Activated T-cell treated with anti-CD3 and anti-CD28 coated beads, Interleukin-2, amount 50 U/mL, for 72 hours (primary cell): ENCODE measurements at places on chromosomes 4 and X.

DNA sequence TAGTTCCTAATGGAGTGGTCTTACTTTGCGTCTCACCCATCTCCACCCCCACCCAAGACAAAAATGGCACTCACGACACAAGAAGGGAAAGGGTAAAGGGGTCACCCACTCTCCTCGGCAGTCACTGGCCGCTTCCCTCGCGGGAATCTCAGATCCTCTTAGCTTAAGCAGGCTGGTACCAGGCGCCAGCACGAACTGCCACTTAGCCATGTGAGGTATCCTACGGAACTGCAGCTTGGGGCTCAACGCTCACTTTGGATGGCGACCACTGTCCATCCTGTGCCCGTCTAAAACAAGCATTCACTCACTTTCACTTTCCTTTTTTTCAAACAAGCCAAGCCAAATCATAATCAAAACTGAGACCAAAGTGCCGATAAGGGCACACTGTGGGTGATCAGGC lies 14.6 kb upstream of the MAGIX start:
- no peak for DNase-seq

- no peak for DNase-seq
These were observed 871 bp upstream of the HPGD start for GRCh38 chr4:174523025-174523693.

GRCh38 chr4:140152013-140152703 lies 1.8 kb downstream of the MAML3 start:
- DNase-seq = peak; percentile 79

DNA sequence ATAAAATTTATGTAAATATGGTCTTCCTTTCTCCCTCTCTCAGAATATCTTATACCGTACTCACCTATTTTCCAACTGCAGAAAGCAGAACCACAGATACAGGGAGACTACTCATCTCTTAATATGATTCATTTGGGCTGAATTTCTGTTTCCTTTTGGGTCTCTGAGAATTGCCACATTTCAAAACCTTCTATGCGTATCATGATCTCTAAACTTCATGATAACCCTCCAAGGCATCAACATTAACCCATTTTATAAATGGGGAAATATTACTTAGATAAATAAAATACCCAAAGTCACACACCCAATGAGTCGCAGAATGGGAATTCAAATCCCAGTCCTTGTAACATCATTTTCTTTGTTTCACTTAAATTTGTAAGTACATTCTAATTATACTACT lies 16.6 kb upstream of the PRDM8 start:
- DNase-seq = no peak

GRCh38 chr4:176945334-176945733 lies 152.6 kb upstream of the VEGFC start:
- no peak for DNase-seq

- no peak for DNase-seq
These were observed 809.7 kb upstream of the NDST4 start for GRCh38 chr4:115923152-115923551.

GRCh38 chr4:113979905-113980615 lies 613 bp upstream of the ARSJ start:
- no peak for DNase-seq

- DNase-seq = no peak
These were observed 91.4 kb upstream of the UCP1 start for GRCh38 chr4:140659943-140660700.

DNA sequence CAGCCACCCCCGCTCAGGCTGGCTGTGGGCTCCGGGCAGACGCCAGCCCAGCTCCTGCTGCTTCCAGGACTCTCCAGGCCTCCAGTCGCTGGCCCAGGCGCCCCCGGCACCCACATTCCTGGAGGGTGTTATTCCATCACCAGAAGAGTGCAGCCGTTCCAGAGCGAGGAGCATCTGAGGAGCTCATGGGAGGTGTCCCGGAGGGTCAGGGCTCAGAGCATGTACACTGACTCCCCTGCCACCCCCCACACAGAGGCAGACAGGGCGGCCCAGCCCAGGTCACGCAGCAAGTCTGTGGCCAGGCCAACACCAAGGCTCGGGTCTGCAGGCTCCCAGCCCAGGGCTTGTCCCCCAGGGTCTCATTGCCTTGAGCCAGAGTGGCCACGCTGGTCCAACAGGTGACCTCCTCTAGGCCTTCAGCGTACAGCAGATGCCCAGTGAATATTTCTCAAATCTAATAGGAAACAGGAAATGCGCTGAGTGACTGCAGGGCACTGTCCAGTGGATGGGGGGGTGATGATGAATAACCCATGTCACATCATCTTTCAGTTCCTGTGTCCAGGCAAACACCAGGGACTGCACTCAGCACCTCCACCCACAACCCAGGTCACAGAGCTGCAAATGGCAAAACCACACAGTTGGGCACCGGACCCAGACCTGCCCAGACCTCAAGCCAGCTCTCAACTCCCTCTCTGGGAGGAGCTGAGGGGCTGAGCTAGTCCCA lies 37.2 kb downstream of the ABLIM2 start:
- DNase-seq = no peak

- no peak for DNase-seq
These were observed 36.1 kb downstream of the COPS4 start for GRCh38 chr4:83071116-83071515.

- DNase-seq = peak; percentile 25
These were observed 115.0 kb upstream of the SHISA3 start for GRCh38 chr4:42282081-42282901.

GRCh38 chrX:8743126-8743732 lies 11.3 kb upstream of the ANOS1 start:
- peak; percentile 49 for DNase-seq

- no peak for DNase-seq
These were observed 422.3 kb downstream of the STPG2 start for GRCh38 chr4:97720869-97721432.

- DNase-seq = no peak
These were observed 52.1 kb downstream of the IDS start for GRCh38 chrX:149453030-149453429.

DNA sequence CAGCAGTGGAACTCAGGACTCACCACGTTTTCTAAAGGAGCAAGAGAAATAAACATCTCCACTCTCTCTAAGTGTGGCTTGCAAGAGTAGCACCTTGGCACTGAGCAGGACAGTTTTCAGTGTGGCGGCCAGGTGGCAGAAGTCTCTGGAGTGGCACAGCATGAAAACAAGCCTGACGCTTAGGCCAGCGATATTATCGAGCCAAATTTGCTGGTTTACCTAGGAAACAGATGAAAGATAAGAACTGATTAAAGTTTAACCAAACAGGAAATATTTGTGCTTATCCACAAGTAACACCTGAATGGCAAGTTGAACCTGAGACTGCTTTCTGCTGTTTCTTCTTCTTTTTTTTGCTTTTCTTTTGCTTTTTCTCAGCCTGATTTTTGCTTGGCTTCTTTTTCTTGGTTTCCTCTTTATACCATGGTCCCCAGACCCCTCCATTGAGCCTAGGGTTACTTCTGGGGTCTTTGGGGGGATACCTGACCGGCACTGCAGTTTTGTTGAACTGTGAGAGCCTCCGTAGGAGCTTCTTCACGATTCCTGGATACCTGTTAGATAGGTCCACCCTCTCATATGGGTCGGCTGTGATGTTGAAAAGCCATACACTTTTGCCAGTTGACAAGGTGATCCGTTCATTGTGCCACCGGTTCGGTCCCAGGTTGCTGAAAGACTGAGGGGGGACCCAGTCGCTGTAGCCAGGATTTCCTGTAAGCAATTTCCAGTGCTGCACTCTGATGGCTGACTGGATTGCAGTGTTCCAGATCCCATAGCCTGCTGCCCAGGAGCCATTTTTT lies 77.3 kb downstream of the ARSJ start:
- DNase-seq = peak; percentile 58

- DNase-seq = no peak
These were observed 18.0 kb downstream of the TTC29 start for GRCh38 chr4:146927695-146928094.

GRCh38 chrX:16666541-16666940 lies 16.6 kb downstream of the S100G start:
- DNase-seq = no peak

- no peak for DNase-seq
These were observed 184.9 kb upstream of the PCDH7 start for GRCh38 chr4:30535255-30535654.

DNA sequence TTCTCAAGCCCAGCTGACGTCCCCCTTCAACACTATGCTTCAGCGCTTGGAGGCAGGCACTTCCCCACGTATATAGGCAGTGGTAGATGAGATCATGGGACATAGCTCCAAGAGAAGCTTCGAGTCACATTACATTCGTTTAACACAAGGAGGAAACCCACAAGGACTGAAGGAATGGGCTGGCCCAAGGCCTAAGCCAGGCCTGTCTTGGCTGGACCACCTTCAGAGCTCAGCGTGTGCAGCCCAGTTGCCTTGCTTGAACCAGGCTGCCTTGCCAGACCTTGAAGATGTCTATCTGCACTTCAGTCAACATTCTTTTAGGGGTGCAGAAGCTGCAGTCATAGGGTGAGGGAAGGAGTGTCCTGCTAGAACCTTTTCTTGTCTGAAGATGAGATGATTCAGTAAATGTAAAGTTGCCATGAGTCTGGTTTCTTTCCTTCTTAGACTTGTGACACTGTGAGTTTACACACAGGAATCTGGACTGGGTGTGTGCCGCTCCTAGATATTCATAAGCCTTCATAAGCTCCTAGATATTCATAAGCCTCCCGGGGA lies 144.1 kb upstream of the RBPJ start:
- no peak for DNase-seq

DNA sequence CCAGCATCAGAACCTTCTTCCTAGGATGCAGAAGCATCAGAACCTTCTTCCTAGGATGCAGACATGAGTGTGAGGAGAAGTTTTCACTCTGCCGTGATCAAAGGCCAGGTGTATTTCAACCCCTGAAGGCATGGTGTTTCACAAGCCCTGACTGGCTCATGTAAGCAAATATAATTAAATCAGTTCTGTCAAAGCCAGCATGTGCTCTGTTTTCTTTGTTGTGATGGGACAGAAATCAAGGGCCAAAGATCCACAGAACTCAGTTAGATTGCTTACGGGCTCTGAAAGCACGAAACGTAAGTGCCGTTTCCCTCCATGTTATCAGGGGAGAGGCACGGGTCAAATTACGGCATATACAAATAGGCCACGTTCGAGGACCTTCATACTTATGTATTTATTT lies 32.0 kb upstream of the CLDN24 start:
- no peak for DNase-seq

- DNase-seq = peak; percentile 35
These were observed 24.1 kb upstream of the PBDC1 start for GRCh38 chrX:76148753-76149152.

- DNase-seq = no peak
These were observed 746.1 kb upstream of the EPHA5 start for GRCh38 chr4:66416425-66416824.

DNA sequence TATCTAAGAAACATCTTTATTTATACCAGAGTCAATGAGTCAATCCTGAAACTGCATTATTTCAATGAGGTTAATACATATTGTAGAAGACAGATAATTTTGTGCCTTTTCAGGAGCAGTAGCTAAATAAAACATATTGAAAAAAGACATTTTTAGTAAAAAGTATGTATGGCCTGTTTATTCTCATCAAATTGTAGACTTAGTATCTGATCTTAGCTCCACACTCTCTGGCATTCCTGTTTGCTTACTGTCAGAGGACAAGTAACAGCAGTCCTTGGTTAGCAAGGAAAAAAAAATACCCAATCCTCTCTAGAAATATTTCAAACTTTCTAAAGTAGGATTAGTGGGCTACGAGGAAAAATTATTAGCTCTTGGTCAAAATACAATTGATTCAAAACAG lies 50.5 kb upstream of the GUCY1A1 start:
- no peak for DNase-seq

DNA sequence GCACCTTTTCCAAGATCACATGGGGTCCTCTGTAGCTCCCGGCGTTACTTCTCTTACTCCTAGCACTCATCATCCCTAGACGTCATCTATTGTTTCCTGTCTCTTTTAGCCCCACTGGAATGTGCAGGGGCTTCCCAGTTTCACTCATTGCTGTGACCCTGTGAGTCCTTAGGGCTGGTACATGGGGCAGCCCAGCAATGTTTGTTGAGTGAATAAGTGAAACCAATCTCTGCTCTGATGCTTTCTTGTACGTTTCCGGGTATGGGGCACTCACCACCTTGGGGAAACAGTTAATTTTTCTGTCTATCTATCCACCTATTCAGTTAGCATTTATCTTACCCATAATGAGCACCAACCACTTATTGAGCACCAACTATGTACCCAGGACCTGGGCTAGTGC lies 16.1 kb downstream of the MSX1 start:
- DNase-seq = no peak

DNA sequence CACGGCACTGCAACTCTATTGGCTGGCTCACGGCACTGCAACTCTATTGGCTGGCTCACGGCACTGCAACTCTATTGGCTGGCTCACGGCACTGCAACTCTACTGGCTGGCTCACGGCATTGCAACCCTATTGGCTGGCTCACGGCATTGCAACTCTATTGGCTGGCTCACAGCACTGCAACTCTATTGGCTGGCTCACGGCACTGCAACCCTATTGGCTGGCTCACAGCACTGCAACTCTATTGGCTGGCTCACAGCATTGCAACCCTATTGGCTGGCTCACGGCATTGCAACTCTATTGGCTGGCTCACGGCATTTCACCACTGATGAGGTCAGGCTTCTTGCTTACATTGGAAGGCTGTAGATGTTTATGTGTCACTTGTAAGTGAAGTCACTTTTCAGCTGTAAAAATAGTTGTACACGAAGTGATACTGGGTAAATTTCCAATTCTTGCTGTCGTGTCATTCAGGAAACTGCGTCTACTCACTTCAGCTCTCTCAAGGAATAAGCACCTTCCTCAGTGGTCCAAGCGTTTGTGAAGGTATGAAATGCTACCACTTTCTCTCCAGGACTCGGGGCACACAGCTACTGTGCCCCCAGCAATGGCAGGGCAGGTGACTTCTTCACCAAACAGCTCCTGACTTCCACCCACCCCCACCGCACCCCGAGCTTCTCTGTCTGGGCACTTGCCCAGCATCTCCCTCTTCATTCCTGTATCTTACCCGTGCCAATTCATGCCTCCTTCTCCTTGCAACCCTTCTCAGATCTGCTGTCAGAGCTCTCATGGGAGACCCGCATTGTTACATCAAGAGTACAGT lies 141.3 kb downstream of the AFAP1 start:
- DNase-seq = no peak

GRCh38 chr4:156803056-156803455 lies 168.5 kb downstream of the PDGFC start:
- no peak for DNase-seq

GRCh38 chr4:158912806-158913205 lies 144.0 kb downstream of the FNIP2 start:
- no peak for DNase-seq
